Activated CD8-positive, alpha-beta memory T cell treated with anti-CD3 and anti-CD28 coated beads for 1 hour (primary cell): ENCODE measurements at places on chromosomes 7 and 10.
A peak's percentile ranks its signal among the peaks of the same experiment; 100 is the strongest.

GRCh38 chr10:119478811-119479341 is 63.6 kb downstream of the RGS10 start:
- DNase-seq, result no peak

DNA sequence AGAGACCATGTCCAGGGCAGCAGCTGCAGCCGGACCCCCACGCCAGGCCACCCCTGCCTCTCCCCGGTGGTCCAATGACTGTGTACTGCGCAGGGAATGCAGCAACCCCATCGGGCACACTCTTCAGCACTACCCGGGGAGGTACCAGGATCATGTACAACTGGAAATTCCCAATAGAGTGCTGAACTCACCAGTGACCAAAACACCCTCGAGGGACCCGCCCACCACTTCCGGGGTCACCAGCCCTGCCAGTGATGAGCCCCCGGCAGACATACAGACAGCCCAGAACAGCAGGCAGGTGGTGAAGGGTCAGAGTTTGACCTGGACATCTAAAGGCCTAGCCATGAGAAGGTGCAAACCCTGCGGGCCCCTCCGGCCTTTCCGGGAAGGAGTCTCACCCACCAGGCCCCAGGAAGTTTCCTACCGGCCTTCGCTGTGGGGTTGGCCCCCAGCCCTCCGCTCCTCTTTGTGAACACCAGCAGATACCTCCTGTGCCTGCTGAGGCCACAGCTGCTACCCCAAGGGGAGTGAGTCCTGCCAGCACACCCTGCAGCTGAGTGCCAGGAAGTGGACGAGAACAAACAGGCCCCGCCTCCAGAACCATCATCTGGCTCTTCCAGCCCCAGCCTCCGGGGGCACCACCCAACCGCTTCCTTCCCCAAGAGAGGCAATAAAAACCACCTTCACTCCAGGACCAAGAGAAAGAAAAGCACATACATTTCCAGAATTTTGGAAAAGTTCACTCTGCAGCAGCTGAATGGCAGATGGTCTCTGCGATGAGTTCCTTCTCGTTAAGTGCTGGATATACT is 5.0 kb upstream of the ANKRD61 start:
- DNase-seq, result peak; percentile 42

DNA sequence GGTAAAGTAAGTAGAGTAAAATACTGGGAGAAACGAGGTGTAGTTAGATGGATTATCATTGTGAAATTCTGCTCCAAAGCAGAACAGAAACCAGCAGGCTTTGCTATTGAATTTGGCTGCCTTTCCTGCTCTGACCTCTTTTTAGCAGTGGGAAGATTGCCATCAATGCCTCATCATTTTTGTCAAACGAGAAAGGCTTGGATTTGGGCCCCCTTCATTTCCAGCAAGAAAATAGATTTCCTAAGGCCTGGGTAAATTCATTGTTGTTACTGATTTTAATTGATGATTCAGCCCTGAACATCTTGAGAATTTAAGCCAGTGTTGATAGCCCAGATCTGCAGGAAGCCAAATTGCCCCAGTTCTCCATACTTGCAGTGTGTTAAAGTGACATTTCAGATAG is 35.2 kb upstream of the ASAH2 start:
- DNase-seq, result no peak

DNA sequence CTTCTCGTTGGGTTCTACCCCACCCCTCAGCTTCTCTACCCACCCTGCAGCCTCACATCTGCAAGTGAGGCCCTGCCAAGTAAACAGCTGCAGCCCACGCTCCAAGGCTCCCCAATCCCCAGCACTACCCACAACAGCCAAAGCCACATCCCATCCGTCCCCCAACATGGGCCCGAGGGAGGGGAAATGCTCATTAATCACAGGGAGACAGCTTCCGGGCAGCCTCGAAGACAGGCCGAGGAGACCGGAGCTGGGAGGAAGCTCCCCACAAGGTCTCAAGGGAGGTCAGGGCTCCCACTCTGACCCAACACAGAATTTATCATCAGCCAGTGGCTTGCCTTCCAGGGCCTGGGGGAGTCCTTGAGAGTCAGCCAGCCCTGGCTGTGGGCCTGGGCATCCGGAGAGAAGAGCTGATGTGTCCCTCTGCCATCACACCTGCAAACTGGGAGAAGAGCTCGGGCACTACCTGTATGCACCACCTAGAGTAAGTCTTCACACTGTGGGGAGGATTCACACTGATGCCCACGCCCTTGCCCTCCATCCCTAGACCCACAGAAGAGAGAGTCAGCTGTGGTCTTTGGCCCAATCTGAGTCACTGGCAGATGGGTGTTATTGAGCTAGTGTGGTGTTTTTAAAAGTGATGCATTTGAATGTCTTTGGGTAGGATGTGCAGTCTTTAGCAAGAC is 115.5 kb upstream of the ZMIZ1 start:
- no peak for DNase-seq

- no peak for DNase-seq
Measured at GRCh38 chr10:117271427-117271826, 30.5 kb downstream of the SLC18A2 start.

DNA sequence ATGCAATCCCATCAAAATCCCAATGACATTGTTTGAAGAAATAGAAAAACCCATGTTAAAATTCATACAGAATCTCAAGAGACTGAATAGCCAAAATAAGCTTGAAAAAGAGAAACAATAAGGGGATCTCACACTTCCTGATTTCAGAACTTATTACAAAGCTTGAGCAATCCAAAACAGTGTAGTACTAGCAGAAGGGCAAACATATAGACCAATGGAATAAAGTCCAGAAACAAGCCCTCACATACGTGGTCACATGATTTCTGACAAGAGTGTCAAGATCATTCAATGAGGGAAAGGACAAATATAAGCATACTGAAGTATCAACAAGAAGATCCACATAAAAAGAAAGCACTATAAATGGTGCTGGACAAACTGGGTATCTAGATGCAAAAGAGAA is 31.9 kb downstream of the MICU1 start:
- DNase-seq, result no peak

DNA sequence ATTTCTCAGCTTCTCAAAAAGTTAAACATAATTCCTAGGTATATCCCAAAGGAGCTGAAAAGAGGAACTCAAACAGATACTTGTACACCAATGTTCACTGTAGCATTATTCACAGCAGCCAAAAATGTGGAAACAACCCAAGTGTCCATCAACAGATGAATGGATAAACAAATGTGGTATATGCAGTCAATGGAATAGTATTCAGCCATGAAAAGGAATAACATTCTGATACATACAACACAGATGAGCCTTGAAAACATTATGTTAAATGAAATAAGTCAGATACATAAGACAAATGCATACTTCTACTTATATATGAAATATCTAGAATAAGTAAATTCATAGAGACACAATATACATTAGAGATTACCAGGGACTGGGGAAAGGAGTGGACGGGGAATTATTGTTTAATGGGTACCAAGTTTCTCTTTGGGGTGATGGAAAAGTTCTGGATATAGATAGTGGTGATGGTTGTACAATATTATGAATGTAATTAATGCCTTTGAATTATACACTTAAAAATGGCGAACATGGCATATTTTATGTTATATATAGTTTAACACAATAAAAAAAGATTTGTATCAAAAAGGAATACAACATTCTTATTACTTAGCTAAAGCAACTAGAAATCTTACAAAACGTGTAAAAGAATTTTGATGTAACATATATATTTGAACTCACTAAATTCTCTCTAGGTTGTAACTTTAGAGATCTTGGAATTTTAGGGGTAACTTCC is 15.0 kb downstream of the PEX1 start:
- no peak for DNase-seq

GRCh38 chr7:1752111-1752510 is 82.0 kb downstream of the ELFN1 start:
- DNase-seq, result no peak

- no peak for DNase-seq
Measured at GRCh38 chr7:1752771-1753563, 82.9 kb downstream of the ELFN1 start.

DNA sequence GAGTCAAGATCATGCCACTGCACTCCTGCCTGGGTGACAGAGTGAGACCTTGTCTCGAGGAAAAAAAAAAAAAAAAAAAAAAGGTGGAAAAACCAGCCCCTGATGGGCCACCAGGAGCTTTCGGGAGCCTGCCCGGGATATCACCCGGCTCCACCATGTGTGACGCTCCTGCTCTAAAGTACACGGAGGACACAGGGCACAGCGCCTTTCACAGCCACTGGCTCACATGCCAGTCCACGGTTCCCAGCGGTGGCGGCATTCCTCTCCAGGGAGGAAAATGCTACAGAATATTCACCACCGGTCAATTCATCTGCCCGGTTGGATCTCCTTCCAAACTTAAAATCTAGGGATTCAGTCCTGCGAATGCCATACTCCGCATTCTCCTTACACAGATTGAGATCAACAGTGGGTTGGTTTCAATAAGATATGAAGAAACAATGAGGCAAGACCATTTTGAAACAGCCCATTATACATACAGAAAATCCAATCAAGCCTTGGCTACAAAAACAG is 81.2 kb downstream of the CTBP2 start:
- no peak for DNase-seq

GRCh38 chr10:17607060-17607459 is 10.1 kb downstream of the HACD1 start:
- no peak for DNase-seq

GRCh38 chr7:70380421-70381015 is 751.4 kb upstream of the GALNT17 start:
- no peak for DNase-seq

DNA sequence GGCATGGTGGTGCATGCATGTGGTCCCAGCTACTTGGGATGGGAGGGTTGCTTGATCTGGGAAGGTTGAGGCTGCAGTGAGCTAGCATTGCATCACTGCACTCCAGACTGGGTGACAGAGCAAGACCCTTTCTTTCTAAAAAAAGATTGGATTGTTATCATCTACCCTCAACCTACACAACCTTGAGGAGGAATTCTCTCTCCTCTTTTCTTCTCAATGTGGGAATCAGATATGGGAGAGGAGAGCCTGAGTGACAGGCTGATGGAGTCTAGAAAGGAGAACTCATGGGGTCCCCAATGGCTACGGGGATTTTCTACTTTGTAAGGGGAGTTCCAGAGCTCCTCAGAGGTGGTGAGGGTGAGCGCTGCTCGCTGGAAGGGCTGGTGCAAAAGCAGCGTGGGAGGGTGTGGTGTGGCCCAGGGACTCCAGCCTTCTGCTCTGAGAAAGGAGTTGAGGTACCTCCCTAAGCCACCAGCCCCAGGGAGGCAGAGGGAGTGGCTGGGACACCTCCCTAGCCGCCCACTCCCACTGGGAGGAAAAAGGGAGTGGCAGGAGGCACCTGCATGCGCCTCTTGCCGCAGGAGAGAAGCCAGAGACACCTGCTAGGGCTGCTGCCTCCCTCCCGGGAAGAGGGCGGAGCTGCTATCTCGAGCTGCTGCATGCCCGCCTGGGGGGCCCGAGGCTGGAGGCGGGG is 48.4 kb downstream of the GATA3 start:
- no peak for DNase-seq

DNA sequence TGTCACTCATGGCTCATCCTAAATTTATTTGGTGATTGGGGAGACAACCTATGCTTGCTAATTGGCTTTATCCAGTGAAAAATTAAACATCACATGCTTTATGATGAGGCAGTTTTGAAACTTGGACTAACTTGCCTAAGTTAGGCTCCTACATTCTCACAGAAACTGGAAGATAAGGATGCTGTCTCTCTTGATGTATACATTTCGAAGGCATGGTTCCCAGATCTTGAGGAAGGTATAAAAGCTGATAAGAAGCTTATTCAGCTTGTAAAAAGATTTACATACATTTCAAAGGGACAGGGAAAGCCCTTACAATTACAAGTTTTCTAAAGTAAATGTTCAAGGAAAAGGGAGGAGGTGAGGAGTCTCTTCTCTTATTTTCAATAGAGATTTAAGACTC is 561.7 kb downstream of the IPMK start:
- DNase-seq, result no peak

DNA sequence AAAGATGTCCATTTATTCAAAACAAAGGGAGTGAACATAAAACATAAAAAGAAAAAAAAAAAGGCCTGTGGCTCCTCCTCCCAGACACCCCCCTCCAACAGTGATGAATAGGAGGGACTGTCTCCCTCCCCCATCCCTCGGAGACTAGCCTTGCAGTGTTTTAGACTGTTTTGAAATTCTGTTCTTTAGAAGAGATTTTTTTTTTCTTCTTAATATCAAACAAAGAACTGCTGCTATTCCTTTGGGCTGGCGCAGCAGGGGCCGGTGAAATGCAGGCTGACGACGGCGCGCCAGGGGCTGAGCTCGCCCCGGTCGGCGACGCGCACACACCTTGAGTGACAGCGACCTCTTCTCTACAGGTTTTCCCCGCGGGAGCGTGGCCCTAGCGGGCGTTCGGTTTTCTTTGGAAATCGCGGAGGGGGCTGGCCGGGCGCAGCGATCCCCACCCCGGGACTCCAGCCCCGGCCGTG is at the start of gene LANCL2:
Gene LANCL2 (plus strand): TSS at position 133 of the 470 bp plus-strand sequence. CDS start 689 bp downstream, outside the sequence.
- DNase-seq, result no peak

DNA sequence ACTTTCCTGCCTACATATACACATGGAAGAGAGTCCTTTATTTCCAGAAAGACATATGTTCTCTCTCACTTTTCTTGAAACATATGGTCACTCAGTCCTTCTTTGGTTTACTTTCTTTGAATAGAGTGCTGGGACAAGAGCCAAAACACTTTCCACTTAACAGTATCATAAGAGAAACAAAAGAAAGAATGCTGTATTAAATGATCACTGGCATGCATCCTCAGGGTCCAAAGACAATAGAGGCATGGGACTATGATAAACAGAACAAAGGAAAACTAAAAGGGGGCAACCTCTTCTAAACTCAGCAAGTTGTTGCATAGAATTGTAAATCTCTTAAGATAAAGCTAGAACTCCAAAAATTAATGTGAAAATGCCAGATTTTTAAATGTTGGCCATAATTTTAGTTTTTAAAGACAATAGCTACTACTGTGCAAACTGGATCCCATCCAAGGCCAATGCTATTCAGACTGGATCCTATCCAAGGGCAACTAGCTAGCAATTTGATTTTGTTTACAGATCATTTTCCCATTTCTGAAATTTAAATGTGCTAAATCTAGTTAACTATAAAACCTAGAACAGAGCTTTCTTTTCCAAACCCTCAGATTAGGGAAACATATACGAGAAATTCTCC is 687.5 kb downstream of the SORCS3 start:
- DNase-seq, result no peak

DNA sequence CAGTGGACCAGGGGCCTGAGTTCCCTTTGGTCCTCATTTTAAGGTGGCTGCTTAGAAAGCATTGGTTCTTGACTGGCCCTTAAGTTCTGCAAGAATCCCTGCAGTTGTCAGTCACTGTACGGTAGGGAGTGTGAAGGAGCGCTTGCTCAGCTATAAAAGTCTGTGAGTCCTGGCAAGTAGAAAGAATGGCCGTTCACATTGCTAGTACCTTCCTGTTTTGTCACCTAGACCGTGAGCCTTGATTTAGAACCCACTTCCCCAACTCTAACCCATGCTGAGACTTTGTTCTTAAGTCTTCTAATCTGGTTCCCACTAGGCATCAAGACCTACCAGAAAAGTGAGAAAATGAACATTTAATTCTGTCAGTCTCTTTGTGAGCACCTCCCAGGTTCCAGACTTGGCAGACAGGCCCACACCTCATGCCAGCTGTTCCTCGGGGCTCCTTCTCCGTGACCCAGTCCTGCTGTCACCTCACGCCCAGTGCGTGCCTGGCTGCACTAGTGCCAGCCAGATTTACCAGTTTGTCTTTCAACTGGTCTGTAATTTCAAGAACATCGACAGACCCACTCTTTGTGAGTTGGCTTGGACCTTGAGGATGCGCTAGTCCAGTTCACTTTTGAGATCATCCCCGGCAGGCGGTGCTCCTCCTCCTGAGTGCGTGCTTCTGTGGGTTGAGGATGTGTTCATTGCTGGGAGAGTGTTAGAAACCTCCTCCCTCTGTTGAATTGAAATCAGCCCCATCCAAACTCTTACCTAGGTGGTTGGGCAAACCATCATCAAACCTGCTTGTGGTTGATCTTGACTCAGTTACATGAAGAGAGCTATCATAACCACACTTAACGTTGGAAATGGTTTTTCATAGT is 78.5 kb downstream of the SHH start:
- DNase-seq, result no peak
